ENCODE measurements at places on chromosomes 7 and 10.

- no peak for DNase-seq
Measured at GRCh38 chr7:81692146-81692905, 77.5 kb downstream of the HGF start.

DNA sequence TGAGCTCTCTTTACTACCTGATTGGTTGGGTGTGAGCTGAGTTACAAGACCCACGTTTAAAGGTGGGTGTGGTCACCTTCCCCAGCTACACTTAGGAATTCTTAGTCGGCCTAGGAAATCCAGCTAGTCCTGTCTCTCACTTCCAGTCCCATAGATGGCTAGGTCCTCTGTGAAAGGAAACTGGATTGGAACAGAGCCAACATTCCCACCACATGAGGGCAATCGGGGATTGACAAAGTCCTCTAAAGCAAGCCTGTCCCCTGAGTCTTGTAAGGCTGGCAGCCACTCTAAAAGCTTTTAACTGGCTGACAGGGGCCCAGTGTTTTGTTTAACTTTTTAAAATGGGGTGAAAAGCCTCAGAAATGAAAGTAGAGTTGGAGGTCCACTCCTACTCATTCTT, 15.1 kb upstream of the CROT start:
- DNase-seq = no peak

- peak; percentile 52 for DNase-seq
Measured at GRCh38 chr10:94963901-94964300, 25.4 kb downstream of the CYP2C9 start.

DNA sequence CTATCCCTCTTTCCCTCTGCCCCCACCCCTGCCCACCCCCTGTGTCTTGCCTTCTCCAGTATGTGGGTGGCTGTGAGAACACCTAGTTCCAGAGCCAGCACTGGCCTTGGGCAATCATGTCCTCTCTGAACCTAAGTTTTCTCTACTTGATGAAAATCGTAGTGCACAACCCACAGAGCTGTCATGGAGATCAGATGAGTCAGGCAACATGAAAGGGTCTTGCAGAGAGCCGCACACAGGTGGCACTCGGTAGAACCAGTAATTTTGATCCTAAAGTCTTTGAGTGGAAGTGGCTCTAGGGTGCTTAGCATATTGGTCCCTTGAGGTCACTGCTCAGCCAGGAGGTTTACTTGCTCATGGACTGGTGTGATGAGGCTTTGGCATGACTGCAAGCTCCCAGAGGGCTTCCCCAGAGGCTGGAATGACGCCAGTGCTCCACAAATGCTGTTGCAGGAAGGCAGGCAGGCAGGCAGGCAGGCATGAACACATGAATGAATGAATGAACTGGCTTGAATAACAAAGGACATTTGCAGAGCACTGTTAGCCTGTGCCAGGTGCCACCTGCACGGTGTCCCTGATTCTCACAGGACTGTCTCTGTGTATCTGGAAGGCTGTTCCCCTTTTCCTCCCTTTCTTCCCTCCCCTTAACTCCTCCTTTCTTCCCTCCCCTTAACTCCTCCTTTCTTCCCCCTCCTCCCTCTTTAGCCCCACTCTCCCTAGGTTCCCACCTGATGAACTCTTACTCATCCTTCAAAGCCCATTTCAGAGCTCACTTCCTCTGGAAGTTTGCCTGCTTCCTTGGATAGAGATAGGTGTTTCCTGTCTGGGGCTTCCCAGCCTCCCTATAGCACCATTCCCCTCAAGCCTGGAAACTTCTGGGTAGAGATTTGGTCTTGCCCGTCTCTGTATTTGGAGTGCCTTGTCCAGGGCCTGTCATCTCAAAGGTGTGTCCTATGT, 27.2 kb upstream of the CTBP2 start:
- no peak for DNase-seq

GRCh38 chr7:46448478-46448877, 527.4 kb upstream of the IGFBP3 start:
- DNase-seq = no peak

- peak; percentile 84 for DNase-seq
Measured at GRCh38 chr10:3192856-3193635, 20.5 kb upstream of the PITRM1 start.

GRCh38 chr7:82087099-82087498, 317.3 kb upstream of the HGF start:
- no peak for DNase-seq

DNA sequence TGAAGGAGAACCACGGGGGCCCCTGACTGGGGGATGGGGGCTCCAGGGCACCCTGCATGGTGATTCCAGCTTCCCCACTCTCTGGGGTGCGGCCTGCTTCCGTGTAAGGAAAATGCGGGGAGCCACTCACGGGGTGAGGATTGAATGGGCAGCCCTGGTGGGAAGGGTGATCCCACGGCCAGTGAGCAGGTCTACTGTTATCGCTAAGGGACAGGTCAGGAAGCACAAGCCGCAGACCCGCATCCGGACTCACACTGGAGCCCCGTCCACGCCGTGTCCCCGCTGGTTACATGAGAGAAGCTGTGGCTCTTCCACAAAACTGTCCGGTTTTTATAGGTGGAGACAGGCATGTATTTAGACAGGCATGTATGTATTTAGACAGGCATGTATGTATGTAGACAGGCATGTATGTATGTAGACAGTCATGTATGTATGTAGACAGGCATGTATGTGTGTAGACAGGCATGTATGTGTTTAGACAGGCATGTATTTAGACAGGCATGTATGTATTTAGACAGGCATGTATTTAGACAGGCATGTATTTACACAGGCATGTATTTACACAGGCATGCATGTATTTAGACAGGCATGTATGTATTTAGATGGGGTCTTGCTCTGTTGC, 5.7 kb downstream of the PSMG3 start:
- DNase-seq = no peak

- no peak for DNase-seq
Measured at GRCh38 chr10:78059906-78060702, 26.4 kb downstream of the RPS24 start.

- no peak for DNase-seq
Measured at GRCh38 chr10:33267708-33268107, 66.8 kb downstream of the NRP1 start.

DNA sequence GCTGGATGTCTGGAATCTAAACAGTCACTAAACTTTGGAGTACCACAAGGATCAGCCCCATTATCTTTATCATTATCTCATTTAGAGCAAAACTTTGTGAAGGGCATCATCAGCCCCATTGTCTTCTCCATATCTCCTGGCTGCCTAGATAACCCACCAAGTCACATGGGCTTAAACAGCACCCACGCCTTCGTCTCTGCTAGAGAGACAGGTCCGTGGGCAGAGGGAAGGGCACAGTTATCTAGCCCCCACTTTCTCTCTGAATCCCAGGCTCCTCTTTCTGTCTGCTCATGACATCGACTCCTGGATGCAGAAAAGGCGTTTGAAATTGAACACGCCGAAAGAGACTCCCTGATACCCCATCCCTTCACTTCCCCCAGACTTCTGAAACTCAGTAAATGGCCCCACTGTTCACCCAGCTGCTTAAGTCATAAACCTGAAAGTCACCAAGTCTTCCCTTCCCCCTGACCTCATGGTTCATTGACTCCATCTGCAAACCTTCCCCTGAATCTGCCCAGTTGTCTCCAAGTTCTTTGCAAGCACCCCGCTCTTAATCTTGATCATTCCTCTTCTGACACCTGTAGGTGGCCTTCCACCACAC, 20.9 kb upstream of the PARD3 start:
- DNase-seq = no peak

DNA sequence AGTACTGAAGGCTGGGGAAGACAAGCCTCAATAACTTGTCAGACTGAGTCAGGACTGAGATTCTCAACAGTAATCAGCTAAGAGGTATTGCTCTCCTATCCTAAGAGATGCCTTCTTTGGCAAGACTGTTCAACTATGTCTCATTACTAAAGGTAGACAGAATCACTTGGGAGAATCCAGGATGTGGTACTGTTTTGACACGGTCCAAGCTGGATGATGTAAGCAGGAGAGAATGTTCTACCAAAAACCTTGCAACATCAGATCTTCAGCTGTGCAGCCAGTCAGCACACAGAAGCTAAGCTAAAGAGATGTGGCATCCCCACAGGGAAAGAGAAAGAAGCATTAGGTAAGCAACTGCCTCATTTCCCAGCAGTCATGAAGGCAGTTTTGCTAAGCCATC, 391.4 kb downstream of the NRG3 start:
- DNase-seq = no peak

DNA sequence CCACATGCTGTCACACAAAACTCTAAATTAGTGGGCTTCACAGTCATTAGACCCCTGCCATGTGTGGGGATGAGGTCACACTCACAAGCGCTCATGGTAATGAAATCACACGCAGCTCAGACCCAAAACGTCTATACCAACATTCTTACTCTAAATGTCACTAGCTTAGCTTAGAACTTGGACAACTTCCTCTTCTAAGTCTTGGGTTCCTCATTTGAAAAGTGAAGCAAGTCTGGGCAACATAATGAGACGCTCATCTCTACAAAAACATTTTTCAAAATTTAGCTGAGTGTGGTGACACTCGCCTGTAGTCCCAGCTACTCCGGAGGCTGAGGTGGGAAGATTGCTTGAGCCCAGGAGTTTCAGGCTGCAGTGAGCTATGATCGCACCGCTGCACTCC, 92.7 kb upstream of the MACROH2A2 start:
- no peak for DNase-seq

- DNase-seq = no peak
Measured at GRCh38 chr7:106140406-106141173, 28.5 kb upstream of the SYPL1 start.

DNA sequence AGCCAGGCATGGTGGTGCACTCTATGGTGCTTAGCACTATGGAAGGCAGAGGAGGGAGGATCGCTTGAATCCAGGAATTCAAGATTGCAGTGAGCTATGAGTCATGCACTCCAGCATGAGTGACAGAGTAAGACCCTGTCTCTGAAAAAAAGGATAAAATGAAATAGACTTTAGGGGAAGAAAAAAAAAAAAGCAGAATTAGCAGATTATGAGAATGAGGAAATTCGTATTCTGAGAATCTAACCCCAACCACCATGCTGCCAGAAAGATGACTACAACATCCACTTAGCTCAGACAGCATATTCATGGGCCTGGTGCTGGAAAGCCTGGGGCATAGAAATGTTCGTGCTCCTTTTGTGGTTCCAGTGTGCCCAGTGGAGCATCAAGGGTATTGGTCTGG, 63.3 kb downstream of the TMEM26 start:
- no peak for DNase-seq

GRCh38 chr10:125026036-125026931, 84.4 kb downstream of the ZRANB1 start:
- DNase-seq = no peak

DNA sequence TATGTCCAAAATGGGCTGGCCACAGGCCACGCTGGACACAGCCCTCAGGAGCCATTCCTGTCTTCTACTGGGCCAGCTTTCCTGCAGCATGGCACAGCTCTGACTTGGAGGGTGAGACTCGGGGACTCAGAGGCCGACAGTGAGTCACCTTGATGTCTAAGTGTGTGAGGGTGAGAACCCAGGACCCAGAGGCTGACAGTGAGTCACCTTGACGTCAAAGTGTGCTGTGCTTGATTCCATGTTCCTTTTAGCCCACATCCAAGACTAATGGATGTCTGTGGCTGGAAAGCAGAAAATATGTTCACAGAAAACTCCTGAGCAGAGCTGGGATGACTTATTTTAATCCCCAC, 6.0 kb upstream of the FAM170B start:
- DNase-seq = no peak

DNA sequence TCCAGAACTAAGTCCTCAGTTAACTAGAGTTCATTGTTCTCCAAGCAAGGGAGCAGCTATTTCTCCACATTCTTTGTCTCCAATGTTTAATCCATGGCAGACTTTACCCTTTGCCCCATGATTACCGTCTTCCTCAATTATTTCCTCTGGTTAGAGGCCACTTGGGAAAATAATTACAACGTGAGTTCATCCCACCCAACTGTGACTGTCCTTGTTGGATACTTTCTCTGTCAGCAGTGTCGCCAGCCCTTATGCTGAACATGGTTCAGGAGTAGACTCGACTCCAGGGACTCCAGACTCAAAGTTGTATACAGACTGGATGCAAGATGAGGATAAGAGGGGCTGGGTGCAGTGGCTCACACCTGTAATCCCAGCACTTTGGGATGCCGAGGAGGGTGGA, 17.1 kb upstream of the SEPHS1 start:
- DNase-seq = no peak

GRCh38 chr7:92653136-92653535, 62.9 kb upstream of the FAM133B start:
- DNase-seq = no peak

- DNase-seq = no peak
Measured at GRCh38 chr7:114765331-114766040, 156.4 kb upstream of the MDFIC start.

DNA sequence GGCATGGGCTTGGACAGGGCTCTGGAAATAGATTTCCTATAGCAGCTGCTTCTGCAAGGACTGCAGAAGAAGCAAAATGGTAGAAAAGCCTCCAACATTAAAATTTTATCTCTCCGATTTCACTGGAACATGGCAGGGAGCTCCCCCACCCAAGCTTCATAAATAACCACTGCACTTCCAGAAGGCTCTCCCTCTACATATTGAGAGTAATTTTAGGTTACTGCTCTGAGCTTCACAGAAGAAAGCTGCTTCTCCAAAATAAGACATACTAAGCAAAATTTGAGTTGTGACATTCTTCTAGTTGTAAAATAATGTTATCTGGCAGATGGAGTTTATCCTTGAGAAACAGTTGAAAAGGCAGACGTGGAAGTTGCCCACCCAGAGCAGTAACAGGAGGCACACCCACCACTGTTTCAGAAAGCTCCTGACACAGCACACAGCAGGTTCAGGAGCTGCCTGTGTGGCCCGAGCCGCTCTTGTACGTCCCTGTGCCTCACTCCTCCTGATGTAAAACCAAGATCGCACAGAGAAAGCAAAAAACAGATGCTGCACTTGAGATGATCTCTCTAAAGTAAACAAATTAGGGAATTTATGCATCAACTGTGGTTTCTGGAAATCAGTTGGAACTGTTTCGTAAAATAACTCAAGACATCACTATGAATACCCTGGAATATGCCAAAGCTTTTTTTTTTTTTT, 621.0 kb downstream of the PARD3 start:
- DNase-seq = no peak

DNA sequence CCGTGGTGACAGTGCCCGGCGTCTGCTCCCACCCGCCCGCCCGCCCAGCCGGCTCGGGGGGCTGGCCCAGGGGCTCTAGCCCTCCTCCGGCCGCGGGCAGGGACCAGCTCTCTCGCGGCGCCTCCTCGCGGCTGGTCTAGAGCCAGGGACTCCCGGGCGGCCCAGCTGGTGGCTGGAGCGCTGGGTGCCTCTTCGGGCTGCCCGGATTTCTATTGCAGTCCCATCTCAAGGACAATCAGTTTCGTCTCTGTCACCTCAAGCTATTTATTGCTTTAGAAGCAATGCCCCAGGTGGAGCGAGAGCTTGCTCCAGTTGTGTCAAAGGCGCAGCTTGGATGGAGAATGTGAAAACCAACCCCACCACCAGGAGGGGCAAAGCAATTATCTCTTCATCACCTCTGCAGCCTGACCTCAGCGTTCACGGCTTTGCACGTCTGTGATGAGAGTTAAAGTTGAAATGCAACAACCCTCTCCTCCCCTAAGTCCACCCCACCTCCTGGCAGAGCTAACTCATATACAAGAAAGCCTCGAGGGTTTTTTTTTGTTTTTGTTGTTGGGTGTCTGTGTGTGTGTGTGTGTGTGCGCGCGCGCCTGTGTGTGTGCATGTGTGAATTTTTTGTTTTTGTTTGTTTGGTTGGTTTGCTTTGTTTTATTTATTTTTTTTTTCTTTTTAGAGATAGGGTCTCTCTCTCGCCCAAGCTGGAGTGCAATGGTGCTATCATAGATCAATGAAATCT, at the start of gene ITGA8:
ITGA8 (minus strand) TSS at position 24 of the 736 bp plus-strand sequence. CDS start 151 bp downstream, outside the sequence.
- no peak for DNase-seq
